ENCODE measurements at places on chromosomes 12 and 14.

DNA sequence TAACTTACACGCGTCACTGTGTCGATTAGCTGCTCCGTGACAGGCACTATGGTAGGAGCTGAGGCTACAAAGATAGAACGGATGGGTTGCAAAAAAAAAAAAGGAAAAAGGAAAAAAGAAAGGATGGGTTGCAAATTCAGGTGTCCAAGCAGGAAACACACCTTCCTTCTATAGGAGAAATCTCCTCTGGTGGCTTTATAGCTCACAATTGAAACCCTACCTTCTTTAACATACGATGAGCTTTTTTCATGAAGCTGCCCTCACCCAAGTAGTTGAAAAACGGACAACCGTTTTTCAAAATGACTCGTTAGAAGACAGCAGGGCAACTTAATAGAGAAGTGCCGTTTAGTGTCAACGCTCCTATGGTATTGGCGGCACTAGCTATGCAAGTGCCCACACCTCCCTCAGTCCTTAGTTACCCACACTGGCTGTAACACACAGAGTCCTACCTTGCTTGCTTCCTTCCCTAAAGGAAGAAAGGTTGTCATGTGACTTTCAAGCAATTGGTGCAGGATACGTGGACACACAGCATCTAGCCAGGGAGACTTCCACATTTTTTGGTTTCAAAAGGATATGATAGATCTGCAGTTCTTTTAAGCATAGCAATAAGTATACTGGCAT is 682 bp upstream of the TRIP11 start:
- DNase-seq = no peak

DNA sequence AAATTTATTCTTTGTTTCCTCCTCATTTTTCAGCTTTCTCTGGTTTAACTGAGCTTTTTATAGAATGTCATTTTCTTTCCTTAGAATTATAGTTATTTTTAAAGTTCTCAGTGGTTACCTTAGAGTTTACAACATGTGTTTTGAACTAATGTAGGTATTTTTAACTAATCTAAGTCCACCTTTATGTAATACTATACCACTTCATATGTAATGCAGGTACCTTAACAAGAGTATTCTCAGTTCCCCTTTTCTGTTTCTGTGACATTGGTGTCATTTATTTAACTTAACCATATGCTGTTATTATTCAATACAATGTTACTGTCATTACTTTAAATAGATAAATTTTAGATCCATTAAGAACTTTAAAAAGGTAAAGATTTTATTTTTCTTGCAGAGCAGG is 30.3 kb upstream of the KCNC2 start:
- no peak for DNase-seq

- DNase-seq = no peak
Observed at GRCh38 chr14:59677771-59678231, 101.2 kb upstream of the CCDC175 start.

DNA sequence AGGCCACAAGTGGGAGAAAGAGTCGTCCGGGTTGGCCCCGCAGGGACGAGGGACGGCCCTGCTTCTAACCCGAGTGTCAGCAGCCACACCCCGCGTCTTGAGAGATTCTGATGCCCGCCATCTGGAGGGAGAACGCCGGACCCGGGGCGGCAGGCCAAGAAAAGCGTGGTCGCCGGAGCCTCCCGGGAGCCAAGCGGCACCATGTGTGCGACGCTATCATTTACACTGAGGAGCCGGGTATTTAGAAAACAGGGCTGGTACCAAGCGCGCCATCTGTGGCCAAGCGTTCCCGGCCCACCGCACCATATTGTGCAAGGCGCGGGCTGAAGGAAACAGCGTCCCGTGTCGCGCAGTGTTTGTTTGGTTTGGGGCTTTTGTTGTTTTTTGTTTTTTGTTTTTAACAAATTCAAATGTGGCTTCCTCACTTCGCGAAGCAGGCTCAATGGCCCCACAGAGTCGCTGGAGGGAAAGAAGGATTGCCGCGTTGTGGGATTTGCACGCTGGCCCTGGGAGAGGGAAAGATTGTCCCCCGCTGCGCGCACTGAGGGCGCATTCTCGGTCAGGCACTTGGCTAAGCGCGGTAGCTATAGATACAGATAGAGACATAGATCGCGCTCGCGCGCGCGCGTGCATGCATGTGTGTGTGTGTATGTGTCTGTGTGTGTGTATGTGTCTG is 153.8 kb downstream of the BCL11B start:
- no peak for DNase-seq

DNA sequence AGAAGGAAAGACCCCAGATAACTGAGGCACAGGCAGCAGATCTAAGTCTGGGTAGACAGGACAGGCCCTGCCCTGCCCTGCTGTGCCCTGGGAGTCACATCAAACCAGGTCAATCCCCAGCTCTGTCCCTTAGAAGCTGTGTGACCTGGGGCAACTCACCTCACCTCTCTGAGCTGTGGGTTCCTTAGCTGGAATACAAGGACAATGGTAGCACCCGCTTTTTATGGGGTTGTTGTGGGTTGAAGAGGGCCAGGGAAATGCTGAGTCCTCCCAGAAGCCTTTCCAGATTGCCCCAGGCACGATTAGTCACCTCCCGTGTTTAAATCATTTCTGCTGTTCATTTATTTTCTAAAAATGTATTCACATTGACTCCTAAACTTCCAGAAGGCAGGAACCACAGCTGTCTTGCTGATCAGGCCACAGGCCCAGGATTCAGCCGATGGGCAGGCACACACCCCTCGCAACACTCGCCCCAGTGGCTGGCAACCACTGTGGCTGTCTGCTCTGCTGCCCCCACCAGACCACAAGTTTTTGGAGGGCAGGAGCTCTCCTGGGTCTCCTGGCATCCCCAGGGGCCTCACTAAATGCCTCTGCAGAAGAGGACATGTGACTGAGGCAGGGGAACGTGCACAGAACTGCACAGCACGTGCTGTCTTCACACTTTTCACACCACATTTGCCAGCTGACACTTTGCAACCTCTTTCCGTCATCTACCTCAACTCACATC is 3.0 kb downstream of the SELPLG start:
- DNase-seq = peak; percentile 71
